ENCODE measurements at places on chromosomes 5 and 9.

GRCh38 chr9:101791938-101792337, 53.5 kb upstream of the GRIN3A start:
- DNase-seq: no peak

DNA sequence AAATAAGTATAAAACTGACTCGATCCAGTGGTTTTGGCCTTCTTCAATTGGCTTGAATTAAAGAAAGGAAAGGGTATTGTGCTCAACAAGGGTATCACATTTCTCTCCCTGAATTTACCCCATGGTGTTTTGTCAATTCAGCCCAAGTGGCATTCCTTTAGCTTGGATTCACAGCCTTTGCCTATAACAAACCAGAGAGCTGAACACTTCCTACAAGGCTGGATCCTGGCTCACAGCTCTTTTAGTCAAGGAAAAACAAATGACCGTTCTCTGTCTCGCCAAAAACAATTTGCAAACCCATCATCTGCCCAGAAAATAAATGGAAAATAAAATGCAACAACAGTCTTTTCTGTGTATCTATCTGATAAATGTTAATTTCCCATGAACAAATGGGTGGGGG, 5.7 kb downstream of the ZNF366 start:
- no peak for DNase-seq

GRCh38 chr9:36162211-36162738, 6.9 kb upstream of the CCIN start:
- DNase-seq: no peak

DNA sequence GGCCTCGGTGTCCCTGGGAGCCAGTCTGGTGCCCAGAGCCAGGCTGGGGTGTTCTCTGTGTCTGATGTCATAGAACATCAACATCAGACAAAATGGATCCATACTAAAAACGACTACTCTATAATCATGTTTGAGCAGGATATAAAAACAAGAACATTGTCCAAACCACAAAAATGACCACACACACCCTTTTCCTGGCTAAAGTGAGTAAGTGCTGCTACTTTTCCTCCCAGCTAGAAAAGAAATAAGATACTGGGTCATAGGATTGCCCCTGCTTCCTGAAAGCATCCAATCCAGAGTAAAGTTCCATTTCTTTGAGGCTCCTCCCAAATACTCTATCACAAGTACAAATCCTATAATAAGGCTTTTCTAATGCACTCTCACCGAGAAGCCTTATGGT, 19.7 kb upstream of the TRAF1 start:
- DNase-seq: no peak

DNA sequence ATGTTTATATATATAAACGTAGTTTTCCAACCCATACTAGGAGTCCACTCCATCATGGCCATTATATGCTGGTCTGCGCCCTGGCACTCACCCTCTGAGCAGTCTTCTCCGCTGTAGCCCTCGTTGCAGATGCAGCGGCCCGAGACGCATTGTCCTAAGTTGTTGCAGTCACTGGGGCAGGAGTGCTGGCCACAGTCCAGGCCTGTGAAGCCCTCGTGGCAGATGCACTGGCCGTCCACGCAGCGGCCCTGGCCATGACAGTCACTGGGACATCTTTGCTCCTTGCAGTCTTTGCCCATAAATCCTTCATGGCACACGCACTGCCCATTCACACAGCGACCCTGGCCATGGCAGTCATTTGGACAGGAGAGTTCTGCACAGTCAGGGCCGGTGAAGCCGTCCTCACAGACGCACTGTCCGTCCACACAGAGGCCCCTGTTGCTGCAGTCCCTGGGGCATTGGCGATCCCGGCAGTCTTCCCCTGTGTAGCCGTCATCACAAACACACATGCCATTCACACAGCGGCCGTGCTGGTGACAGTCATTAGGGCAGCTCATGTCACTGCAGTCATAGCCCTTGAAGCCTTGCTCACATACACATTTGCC, 32.1 kb downstream of the TNC start:
- no peak for DNase-seq

DNA sequence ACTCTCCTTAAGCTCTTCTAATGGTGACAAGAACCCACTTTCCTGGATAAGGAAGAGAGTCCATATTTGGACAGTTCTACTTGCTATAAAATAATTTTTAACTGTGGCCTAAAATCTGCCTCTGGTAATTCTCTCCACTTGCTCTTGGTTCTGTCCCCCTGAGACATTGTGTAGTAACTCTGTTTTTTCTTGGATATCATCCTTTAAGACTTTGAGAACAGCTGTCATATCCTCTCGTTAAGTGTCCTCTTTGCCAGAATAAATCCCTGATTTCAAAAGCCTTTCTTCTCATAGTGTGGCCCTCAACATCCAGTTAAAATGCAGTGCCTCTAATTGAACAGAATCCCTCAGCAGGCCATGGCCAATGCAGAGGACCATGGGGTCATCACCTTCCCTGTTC, 101.5 kb downstream of the ARHGEF28 start:
- DNase-seq: no peak

- no peak for DNase-seq
These were observed 242.3 kb downstream of the EBF1 start for GRCh38 chr5:158857371-158857770.

DNA sequence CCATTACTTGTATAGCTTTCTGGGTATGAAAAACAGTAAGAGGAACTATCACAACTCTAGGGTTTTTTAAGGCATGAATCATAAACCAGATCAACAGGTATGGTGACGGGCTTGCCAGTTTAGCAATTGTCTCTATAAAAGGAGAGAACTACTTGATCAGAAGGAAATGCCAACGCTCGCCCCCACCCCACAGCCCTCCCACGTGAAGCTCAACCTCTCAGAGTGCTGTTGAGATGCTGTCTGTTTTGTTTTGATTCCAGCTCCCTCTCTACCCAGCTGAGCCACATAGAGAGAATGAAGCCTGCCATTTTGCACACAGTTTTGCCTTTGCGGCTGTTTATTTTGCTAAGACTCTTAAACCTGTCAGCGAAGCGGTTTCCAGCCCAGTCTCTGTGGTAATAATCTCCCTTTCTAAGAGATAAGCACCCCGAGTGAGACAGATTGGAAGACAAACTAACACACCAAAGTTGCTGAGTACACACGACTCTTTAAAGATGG, 257.9 kb upstream of the ANKRD55 start:
- no peak for DNase-seq

DNA sequence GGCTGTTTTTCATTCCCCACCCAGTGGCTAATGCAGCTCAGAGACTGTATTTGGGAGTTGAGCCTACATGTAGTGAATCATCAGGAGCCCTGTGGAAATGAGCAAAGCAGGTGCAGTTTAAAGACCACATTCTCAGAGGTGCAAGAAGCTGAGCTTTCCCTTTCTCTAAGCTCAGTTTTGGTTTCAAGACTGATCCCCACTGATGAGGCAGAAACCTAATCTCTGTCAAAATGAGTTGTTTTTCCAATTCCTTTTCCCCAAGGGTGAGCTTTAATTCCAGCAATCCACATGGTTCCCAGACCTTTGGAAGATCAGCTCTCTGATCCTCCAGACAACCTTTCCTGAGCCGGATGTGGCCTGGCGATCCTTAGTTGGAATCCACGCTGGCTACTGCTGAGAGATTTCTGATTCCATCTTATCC, 420.5 kb downstream of the EBF1 start:
- DNase-seq: no peak

- DNase-seq: no peak
These were observed 441.8 kb upstream of the TLE4 start for GRCh38 chr9:79129865-79130480.

- no peak for DNase-seq
These were observed 26.0 kb downstream of the FLT4 start for GRCh38 chr5:180623411-180623834.

GRCh38 chr5:34043099-34043876, at the start of gene C1QTNF3:
Gene C1QTNF3 (minus strand): TSS chr5:34043213. CDS start chr5:34043125, 88 bp downstream.
- DNase-seq: no peak

DNA sequence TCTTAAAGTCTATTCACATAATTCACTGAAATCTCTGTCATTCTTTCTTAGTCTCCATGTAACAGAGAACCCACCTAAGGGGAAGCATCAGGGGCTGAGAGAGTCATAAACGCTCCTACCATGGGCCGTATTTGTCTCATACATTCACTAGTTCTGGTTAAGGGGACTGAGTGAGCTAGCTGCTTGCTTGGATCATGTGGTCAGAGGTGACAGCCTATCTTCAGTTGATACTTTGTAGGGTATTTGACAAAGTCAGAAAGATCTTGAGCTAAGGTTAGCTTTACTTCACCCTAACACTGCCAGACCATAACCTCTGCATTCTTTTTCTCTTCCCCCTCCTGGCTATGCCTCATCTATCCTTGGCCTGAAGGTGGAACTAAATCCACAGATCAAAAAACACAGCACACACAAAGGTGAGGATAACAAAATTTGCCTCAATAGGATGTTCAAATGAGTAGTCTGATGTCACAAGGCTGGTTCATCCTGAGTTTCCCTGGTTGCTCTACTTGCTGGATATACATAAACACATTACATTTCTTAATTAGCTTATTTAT, 66.5 kb downstream of the MARCHF3 start:
- DNase-seq: no peak

GRCh38 chr9:127018935-127019334, 103.5 kb downstream of the ANGPTL2 start:
- DNase-seq: no peak

All from stimulated activated CD8-positive, alpha-beta memory T cell treated with anti-CD3 and anti-CD28 coated beads, Interleukin-2, amount 100 ng/mL, for 1 hour (primary cell).